Right cardiac atrium (tissue), 5 donors: ENCODE measurements at places on chromosomes 4 and X. TPM values are rescaled to one million over a fixed set of nuclear protein-coding genes. Genes with fewer than 3 reads are reported as not detected.
A peak's percentile ranks its signal among the peaks of the same experiment; 100 is the strongest.

- DNase-seq: no peak
Observed at GRCh38 chr4:132809298-132810032, 339.6 kb upstream of the PCDH10 start.

Gene YTHDC1
- 51.2 TPM for total RNA-seq

DNA sequence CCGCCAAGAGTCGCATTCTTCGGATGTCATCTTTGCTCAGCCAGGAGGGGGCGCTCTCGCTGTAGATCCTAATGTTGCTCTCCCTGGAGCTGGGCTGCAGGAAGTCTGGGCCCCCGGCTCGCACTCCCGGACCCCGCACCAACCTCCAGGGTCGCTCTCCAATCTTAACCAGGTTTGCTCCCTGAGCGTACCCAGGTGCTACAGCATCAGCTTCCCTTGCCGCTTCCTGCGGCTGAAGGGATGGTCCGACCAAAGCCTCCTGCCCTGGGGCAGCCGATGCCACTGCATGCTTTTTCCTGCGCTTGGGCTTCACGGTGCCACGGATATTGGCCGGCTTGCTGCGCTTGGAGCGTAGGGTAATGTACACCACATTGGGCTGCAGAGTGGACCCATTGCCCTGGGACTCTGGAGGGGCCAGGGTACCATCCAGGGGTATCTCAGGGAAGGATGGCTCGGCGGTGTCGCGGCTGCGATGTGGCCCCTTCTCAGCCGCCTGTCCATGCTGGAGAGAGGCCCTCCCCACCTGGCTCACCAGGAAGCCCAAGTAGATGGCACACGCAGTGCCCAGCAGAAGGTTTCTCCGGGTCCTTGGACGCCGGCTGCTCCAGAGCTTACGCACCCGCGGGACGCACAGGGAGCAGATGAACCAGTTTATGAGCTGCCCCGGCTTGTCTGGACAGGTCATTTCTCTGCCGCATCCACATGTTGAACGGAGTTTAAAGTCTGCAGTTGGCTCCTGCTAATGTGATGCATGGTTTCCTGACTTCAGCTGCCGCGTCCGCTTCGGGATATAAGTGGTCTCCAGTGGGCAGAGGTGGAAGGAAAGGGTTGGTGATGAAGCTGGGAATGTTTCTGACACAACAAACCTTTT, 1.9 kb downstream of the GASK1B start:
- peak; percentile 91 for DNase-seq

DNA sequence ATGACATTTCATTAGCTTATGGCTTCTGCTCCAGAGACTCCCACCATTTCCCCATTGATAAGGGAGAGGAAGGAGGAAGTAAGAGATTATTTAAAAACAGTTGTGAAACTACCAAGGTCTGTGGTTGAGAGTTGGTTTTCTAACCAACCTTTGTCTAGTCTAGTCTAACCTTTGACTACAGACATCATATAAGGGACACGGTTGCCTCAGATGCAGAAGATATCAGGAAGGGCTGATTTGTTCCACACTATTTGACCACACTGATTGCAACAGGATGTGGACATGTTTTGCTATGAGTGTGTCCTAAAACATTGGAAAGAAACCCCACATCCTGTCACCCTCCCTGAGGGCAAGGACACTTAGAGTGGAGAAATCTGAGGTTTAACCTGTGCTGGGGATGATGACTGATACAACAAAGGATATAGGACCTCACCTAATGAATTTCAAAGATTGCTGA, 53.0 kb downstream of the COQ2 start:
- DNase-seq: no peak

DNA sequence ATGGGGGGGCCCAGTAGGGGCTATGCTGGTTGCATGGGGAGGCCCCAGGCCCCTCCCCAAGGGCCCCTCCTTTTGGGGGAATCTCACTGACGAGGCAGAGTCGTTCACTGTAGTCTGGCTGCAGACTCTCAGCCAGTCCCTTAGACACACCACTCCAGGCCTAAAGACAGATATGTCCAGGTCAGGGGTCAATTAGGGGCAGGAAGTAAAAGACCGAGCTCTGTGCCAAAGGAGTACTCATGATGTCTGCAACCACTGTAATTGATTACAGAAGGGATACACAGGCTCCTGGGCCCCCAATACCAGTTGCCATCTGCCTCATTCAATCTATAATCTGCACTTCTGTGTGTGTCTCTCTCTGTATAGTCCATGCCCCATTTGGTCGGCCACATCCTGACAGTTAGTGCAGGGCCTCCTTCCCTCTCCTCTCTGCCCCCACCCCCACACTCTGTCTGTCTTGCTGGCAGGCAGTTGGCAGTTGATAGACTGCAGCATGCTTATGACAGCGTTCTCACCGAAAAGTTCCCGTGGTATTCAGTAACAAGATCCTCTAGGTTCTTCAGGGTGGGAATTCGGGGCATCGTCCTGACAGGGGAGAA, 1.3 kb upstream of the CXorf65 start:
- DNase-seq: no peak

DNA sequence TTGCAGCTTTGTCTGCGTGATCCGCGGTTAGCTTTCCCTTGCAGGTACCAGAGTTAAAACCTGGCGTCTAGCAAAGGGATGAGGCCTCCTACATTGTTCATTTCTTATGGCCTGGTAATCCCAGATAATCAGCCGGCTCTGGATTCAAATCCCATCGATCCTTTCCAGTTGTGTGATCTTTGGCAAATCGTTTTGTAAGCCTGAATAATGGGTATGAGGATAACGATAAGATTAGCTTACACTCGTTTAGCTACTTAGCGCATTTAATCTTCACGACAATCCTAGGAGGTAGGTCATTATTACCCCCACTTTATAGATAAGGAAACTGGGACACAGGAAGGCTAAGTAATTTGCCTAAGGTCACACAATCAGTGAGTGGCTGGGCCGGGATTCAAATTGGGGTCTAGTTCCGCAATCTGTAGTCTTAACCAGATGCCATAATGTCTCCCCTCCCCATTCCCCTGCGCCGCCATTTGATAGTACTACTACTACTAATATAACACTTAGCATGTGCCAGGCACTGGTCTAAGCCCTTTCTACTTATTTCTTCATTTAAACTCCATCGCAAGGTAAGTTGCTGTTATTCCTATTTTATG, 1.7 kb upstream of the UBA1 start:
- no peak for DNase-seq

DNA sequence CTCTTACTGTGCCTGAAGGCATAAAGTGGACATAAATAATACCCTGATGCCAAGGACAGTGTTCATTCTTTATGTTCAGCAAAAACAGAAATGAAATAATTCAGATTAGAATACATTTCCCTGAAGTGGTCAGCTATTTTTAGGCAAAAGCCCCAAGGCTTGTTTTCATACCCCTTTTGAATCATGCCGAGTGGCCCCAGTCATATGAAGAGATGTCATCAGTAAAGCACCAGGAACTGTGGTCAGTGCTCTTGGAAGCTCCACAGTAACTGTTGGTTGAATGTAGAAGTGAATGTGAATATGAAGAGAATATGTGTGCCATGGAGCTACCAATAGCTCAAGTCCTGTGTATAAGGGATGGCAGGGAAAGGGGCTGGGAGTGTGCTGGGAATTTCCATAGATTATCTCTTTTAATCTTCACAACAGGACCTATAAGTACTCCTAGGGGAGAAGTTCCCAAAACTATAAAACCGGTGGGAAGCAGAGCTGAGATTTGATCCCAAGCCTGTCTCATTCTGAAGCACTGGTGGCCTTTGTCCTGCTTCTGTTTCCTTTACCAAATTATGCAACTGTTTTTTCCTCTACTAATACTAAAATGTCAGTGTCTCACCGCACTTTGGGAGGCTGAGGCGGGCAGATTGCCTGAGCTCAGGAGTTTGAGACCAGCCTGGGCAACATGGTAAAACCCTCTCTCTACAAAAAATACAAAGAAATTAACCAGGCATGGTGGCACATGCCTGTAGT, 52.6 kb downstream of the FNIP2 start:
- DNase-seq: no peak

Gene NSG1
- total RNA-seq: 7.4 TPM

GRCh38 chr4:68218044-68218443, 27.4 kb downstream of the TMPRSS11B start:
- no peak for DNase-seq

- no peak for DNase-seq
Observed at GRCh38 chrX:22467571-22467970, 194.9 kb downstream of the CBLL2 start.

DNA sequence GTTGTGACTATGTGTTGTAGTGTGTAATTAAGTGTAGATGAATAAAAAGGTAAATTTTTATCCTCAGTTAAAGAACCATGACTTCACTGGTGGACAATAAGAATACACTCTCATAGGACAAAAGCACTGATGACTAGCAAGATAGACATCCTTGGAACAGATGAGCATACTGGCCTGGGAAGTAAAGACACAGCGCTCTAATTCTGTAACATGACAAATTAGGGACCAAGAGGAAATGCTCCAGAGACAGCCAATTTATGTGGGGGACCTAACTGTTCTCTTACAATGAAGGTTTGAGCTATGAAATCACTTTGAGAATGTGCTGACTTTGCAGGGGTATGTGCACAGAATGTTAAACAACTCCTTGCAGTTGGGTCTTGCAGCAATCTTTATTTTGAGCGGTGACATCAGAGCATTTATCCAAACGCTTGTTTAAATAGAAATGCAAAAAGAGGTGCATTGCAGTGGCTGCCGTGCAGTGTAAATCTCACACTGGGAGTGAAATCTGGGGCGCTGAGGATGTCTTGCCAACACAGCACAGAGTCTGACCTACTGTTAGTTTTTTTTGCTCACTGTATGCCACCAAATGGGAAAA, 109.3 kb downstream of the MAGEC2 start:
- no peak for DNase-seq

DNA sequence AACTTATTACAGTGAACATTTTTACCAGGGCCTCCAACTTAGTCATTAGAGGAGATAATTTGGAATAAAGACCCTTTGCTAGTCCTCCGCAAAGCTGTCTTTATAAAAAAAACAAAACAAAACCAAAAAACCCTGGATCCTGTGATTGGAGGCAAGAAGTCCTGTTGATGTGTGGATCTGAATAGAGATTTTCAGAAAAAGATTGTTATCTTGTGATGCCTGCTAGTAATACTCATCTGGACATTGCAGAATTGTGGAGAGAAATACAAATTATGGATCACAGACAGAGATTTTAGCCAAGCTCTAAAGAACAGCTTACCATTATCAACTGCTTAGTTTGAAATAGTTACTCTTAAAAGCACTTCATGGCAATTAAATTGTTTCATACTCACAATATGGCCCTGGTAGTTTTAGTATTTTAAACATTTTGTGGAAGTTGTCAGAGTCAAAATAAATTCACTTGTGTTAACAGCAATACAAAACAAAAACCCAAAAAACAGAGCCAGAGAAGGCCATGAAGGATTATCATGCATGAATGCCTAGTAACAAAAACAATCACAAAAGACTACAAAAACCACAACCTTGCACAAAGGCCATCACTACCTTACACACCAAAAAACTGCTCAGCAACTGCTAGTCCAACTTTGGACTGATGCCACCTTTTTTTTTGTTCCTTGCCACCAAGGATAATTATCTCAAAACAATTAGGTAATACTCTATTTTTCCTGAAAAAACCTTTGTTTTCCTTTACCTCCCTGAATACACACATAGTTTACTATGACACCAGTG, 514.5 kb upstream of the SLIT2 start:
- DNase-seq: no peak

Gene KIAA1210
- total RNA-seq: not detected

Gene NWD2
- not detected for total RNA-seq

DNA sequence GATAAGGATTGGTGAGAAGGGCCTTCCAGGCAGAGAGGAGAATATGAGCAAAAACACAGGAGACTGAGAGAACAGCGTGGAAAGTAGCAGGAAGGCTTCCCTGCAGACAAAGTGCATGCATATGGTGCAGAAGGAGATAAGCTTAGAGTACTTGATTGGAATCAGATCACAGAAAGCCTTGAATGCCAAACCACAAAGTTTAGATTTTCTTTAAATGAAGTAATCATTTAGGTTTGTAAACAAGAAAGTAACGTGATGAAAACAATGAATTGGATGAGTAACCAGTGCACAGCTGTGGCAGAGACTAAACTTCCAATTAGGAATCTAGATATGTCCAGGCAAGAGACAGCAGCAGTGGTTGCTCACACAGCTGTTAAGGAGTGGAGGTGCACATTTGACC, 83.8 kb upstream of the C1QTNF7 start:
- DNase-seq: no peak

GRCh38 chr4:153663667-153664066, 20.4 kb upstream of the TLR2 start:
- DNase-seq: no peak

- DNase-seq: no peak
Observed at GRCh38 chrX:70128071-70128470, 5.2 kb upstream of the IGBP1 start.

GRCh38 chr4:4857001-4857808, 2.3 kb upstream of the MSX1 start:
- DNase-seq: no peak

Gene ZDHHC15
- total RNA-seq: 4.3 TPM

- no peak for DNase-seq
Observed at GRCh38 chr4:21447301-21448054, 501.1 kb downstream of the KCNIP4 start.

Gene GLRA2
- not detected for total RNA-seq

- no peak for DNase-seq
Observed at GRCh38 chrX:23890933-23891332, 16.8 kb downstream of the APOO start.

DNA sequence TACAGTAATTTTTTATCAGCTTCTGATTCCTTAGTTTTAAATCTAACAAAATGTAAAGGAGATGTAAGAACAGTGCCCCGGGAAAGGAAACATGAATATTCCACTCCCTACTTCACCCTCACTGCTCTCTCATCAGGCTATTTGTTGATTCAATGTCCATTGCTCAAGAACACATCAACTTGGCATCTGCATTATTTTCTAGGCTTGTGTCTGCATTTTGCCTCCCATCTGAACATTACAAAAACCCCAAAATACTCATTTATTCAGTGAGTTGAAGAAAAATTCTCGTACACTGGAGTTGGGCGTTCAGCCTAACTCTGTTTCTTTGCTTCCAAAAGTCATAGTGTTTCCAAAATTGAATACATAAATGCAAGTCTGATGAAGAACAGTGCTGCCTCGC, 25.6 kb downstream of the ARHGAP6 start:
- no peak for DNase-seq

DNA sequence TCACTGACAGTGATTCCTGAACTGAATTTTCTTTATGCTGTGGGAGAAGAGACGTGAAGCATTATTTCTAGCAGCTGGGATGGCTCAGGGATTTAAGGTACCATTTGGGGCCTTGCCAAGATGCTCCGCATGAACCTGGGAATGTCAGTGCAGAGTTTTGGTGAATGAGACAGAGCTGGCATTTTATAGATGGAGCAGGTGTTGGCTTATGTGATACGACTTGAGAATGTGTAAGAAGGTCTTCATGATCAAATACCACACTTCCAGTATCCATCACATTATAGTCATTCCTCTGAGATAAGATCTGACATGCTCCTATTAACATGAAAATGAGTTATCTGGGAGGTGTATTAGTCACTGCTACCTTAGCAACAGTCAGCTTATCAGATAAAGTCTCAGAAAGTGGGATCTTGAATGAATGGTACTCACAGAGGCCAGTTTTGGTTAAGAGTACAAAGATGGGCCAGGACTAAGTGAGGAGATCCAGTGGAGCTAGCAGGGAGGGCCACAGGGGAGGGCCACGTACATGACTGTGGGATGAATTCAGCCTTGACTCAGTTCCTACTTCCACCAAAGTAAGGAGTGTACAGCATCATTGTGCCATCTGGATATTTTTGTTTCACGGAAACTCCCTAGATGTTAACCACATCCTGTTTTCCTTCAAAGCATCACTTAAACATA, 116.7 kb downstream of the SPCS3 start:
- DNase-seq: no peak

- DNase-seq: no peak
Observed at GRCh38 chrX:31258166-31258565, 186.3 kb upstream of the FTHL17 start.
